Thoracic aorta (tissue), 2 donors: ENCODE measurements at places on chromosomes 6 and 20.

DNA sequence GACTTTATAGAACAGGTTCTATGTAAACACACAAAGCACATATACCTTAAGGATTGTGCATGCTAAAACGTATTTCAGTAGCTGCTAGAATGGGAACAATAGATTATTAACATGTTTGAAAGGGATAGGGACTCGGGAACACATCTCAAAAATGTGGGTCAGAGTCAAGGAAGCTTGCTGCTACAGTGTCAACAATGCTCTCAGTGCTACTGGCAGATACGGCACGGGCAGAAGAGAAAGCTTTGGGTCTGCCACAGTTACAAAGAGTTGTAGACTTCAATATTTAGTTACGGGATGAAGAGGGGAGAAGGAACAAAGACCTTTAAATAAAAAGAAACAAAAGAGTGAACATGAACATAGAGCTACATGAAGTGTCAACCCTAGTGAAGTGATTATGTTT is 170.5 kb downstream of the BACH2 start:
- no peak for DNase-seq

DNA sequence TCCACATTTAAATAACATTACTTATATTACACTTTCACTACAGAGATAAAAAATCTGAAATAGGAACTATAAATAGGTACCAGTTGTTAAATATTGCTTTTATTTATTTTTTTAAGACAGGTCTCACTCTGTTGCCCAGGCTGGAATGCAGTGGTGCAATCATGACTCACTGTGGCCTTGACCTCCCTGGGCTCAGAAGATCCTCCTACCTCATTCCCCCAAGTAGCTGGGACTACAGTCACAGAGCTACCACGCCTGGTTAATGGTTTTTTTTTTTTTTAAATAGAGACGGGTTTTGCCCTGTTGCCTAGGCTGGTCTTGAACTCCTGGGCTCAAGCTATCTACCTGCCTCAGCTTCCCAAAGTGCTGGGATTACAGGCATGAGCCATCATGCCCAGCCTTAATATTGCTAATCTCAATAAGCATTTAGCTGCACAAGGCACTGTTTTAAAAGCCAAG is 17.3 kb downstream of the EEF1E1 start:
- DNase-seq = no peak

GRCh38 chr6:156564127-156564806 is 212.9 kb upstream of the ARID1B start:
- no peak for DNase-seq

- no peak for DNase-seq
These were observed 375.7 kb downstream of the MMUT start for GRCh38 chr6:49087369-49087768.

- no peak for DNase-seq
These were observed 41.3 kb upstream of the GMPR start for GRCh38 chr6:16196984-16197546.

GRCh38 chr6:80622641-80623040 is 516.2 kb downstream of the BCKDHB start:
- DNase-seq = no peak

- DNase-seq = no peak
These were observed 32.9 kb upstream of the LGSN start for GRCh38 chr6:63352544-63353285.

DNA sequence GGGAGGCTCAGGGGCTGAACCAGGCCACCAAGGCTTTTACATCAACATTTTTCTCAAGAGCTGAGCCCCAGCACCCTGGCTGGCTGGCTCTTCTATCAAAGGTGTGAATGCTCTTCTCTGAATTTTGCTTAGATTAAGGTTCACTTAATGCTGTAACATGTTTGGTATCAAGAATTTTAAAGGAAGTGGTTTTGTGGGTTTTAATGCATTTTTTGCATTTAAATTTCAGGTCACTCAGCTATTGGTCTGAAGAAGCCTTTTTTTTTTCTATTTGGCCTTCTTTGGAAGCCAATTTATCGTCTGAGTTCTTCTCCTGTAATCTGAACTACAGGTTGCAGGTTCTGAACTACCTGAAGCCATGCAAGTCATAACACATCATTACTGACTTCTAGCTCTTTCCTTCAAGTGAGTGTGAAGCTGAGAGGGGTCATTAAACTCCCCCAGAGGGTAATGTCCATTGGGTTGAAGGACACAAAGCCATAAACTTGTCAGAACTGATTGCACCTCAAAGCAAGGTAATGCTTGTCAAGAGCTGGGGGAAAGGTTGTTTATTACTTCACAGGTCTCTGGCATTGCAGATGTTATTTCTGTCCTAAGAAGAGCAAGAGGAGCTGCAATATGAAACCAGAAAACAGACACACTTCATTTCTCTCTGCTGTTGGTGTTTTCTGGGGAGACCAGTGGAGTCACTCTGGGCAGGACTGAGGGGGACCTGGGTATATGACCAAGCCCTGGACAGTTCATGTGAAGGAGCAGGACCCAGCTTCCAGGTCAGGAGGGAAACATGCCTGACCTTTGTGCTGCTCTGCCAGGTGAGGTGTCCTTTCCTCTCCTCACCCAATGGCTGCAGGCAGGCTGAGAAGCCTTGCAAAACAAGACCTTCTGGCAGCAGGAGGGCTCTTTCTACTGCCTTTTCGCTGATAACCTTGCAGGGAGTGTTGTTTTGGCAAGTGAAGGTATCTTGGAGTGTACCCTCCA is 26.1 kb upstream of the NEDD9 start:
- DNase-seq = no peak

GRCh38 chr20:10984913-10985312 is 311.1 kb upstream of the JAG1 start:
- DNase-seq = no peak

GRCh38 chr6:148952147-148953035 is 205.6 kb downstream of the UST start:
- no peak for DNase-seq

GRCh38 chr6:29828471-29828797 is 809 bp downstream of the HLA-G start:
- no peak for DNase-seq

DNA sequence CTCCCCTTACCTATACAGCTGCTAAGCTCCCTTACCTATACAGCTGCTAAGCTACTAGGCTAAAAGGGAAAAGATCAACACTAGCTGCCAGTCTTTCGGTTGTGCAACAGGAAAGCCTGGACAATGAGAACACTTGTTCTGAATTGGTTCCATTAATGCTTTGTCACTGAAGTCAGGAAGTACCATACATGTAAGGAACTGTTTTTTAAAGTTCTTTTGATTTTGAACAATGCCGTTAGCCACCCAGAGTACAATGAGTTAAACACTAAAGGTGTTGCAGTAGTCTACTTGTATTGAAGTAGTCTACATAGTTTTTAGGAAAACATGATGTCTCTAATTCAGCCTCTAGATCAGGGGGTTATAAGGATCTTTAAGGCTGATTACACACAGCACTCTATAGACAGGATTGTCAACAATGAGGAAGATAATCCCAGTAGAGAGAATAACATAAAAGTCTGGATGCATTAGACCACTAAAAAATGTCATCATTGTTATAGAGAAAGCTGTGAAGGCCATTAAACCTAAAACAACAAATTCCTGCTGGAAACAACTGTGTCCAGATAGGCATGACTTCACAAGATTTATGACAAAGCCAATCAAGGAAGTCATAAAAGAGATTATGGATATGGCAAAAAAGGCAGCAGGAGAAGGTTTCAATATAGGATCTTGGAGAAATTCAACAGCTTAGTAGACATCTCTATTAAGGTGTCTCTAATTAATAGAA is 306.3 kb downstream of the PHF3 start:
- no peak for DNase-seq

DNA sequence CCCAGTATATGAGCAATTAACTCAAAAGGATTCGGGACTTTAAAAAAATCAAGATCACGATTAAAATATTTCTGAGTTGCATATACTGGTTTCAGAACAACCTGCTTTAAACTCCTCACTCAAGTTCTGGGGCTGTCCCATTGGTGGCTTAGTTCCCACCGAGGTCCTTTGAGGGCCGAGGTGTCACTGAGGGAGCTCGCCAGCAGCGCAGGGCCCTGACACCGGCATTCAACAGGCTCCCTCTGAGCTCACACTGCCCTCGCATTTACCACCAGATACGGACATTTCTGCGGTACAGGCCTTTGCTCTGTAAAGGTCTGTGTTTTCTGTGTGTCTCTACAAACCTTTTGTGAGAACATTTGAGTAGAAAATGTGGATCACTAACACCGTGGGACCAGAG is 24.4 kb upstream of the BNIP5 start:
- DNase-seq = no peak

DNA sequence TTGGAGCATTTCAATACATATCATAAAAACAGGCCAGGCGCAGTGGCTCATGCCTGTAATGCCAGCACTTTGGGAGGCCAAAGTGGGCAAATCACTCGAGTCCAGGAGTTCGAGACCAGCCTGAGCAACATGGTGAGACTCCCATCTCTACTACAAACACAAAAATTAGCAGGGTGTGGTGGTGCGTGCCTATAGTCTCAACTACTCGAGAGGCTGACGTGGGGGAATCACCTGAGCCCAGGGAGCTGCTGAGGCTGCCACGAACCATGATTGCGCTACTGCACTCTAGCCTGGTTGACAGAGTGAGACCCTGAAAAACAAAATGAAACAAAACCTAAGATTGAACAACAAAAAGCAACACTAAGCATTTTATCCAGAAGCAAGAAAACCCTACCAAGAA is 47.2 kb downstream of the BACH2 start:
- DNase-seq = no peak

GRCh38 chr6:128600397-128600951 is 80.1 kb upstream of the PTPRK start:
- DNase-seq = no peak

- DNase-seq = no peak
These were observed 31.5 kb downstream of the METTL24 start for GRCh38 chr6:110326609-110327008.

DNA sequence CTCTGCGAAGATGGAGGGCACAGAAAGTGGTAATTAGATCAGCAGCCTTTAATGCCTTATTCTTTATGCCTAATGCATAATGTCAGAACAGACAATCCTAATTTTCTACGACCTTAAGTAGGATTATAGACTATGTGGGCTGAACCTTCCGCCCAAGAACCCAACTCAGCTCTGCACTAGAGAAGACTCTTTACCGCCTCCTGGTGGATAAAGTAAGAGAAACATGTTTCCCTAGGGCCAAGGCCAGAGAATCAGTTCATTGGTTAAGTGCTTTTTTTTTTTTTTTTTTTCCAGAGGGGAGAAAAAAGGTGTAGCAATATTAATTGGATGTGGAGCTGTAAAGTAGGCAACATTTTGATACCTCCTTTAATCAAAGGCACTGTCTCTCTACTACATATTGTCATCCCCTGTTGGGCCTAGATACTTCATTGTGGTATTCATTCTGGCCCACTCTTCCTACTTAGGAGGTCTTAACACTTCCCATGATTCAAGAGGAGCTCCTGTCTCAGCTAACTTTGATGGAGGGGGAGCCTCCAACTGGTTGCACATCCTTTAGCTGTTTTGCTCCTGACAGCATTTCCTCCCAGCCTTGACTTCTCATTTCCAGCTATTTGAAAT is 124.9 kb upstream of the NRN1 start:
- no peak for DNase-seq
